Kasumi-1 (cell line): ENCODE measurements at places on chromosomes 1 and 21.
A peak's percentile ranks its signal among the peaks of the same experiment; 100 is the strongest.

DNA sequence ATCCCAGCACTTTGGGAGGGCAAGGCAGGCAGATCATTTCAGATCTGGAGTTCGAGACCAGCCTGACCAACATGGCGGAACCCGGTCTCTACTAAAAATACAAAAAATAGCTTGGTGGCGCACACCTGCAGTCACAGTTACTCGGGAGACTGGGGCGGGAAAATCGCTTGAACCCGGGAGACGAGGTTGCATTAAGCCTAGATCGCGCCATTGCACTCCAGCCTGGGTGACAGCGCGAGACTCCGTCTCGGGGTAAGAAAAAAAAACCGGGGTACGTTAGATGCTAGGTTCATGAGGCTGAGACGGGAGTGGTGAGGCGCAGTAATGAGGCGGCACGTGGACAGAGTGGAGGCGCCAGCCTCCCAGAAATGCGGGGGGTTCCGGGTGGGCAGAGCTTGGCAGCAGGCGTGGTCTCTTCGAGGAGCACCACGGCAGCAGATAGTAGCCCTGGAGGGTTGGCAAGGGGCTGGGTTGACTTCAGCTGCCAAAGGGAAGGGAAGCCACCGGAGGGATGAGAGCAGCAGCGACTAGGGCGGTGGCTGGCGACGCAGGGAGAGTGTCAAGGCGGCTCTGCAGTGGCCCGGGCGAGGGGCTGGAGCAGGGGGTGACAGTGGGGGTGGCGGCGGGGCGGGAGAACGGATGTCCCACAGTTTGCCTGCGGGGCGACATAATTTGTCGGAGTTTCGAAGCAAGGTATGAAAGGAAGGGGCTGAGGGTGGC is 832 bp downstream of the MRPL20 start:
- DNase-seq, result no peak

DNA sequence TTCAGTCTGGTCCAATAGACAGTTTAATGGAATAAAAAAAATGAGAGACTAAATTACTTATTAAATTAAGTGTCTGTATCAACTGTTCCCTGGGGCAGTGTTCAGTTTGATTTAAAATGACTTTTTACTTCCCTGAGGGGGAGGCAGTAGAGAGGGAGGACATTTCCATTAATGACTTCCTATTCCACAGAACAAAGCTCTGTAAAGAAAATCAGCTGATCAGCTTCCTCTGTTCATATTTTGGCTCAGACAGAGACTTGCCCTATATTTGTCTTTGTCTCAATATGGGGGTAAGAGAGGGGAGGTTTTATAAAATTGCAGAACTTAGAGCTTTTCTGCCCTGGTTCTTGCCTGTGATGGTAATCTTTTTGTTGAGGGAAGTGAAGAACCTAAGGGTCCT is 8.4 kb downstream of the CFAP126 start:
- DNase-seq, result peak; percentile 29

GRCh38 chr1:66251546-66251945 is 282.4 kb upstream of the SGIP1 start:
- DNase-seq, result peak; percentile 72

GRCh38 chr1:109892561-109893368 is 17.9 kb upstream of the CSF1 start:
- DNase-seq, result no peak

DNA sequence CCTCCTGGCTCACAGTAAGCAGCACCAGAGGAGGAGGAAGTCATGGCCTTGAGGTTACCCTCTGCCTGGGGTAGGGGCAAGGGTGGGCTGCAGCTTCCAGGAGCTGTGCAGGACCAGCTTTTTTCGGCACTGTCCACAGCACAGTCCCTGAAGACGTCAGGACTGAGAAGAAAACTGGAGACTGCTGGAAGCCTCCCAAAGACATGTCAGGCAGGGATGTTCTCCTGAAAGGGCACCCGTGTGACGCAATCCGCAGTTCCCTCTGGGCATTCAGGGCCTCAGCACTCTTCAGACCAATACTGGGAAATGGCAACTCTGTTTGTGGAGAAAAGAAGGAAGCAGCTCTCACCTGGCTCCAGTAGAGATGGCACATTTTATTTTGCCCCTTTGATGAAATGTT is 64.8 kb upstream of the TENT5C start:
- DNase-seq, result no peak

GRCh38 chr1:245216366-245217115 is 61.8 kb downstream of the KIF26B start:
- DNase-seq, result no peak

DNA sequence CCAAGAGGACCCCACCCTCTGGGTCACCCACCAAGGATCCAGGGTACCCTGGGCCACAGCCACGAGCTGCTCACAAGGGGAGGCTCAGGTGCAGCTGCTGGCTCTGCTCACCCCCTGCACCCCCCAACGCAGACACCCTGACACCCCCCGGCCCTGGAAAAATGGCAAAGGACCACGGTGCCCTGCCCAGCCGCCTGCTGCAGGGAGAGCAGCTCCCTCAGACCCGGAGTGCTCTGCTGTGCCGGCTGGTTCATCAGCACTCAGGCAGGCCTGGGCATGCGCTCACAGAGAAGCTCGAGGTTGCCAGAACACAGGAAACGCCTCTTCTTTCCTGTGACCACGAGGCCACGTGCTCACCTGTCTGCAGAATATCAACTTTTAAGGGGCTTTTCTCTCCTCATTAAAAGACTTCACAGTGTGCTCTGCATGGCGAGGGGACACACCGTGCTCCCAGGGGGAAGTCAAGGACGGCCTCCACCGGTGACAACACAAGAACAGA is 4.3 kb upstream of the C1QTNF12 start:
- no peak for DNase-seq

DNA sequence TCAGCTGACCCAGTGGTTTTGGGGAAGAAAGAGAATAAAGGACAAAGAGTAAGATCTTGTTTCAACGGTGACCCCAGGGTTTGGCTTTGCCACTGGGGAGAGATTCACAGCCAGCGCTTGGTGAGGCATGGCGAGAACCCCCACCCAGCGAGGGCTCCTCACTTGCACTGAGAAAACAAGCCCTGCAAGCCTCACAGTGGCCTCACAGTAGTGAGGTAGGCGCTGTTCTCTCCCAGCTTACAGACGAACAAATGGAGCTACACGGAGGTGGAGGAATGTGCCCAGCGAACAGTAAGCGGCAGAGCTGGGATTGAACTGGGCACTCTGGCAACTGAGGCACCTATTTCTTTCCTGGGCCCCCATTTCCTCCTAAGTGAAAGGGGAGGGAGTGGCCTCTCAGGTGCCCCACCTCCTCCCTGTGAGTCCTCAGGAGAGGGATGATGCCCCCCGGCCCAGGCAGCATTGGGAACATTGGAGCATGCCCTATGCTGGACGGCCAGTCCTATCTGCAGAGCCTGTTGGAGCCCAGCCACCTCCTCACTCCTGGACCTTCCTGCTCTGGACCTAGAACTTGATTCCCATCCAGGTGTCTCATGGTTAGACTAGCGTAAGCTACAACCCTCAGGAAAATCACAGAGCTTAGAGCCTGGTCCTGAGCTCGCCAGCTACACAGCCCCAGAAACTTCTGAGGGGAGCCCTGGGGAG is 73.4 kb upstream of the EDN2 start:
- no peak for DNase-seq
